CD4-positive, alpha-beta T cell treated with Interleukin-2 at 100 ng/mL for 4 hours (primary cell): ENCODE measurements at places on chromosomes 6 and 20.

- no peak for DNase-seq
Observed at GRCh38 chr6:111201764-111202163, 114.5 kb downstream of the SLC16A10 start.

GRCh38 chr6:158832026-158832425 is 12.9 kb upstream of the EZR start:
- DNase-seq: no peak

- DNase-seq: no peak
Observed at GRCh38 chr6:5044866-5045265, 40.3 kb upstream of the PPP1R3G start.

- DNase-seq: no peak
Observed at GRCh38 chr6:2225422-2226392, 19.7 kb downstream of the GMDS start.

DNA sequence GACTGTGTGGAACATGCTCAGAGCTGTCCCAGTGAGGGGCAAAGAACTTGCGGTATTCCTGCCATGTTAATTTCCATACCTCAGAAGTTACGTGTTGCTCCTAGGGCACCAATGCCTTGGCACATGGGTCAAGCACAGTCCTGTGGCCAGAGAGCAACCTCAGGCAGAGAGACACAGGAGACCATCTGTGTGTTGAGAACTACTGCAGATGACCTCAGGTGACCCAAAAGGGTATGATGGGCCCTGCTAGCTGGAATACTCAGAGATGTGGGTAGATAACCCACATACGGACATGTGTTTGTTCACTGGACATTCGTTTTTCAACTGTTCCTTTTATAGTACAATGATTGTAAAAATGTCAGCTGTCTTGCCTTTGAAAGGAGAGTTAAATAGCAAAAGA is 71.5 kb upstream of the BMP2 start:
- no peak for DNase-seq

DNA sequence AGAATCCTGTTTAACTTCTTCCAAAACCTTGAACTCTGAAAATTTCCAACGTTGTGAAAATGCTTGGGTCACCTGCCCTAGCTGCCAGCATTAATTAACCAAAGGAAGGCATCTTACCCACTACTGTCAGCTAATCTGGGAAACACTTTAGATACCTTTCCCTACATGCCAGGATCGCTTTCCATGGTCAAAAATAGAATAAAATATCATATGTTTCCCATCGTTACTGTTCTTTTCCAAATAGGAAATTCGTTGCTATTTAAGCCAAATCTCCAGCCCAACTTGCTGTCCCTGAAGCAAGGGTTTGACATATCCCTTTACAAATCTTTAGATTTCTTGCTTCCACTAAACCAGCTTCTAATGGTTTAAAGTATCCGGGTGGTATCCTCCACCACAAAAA is 157.5 kb downstream of the AIG1 start:
- no peak for DNase-seq

DNA sequence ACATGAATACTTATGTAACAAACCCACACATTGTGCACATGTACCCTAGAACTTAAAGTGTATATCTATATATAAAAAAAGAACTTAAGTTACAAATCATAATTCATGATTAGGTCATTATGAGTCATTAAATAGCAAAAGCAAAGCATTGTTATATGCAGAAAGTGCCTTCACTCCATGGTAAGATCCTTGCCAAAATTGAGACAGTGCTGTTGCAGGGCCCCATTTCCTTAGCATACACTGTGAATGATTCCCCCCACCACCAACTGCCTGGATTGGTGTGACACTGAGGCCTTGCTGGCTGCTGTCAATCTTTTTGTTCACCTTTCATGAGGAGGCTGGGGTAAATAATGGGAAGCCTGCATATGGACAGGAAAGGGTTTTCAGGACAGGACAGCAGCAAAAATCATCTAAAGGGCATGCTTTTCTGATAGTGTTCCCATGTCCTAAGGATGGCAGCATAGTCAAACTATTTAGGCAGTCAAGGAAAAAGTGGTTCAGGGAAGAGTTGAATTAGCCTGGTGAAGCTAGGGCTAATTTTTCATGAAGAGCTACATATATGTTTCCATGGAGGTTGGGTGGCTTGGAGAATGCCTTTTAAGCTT is 188.2 kb upstream of the ASCC3 start:
- DNase-seq: no peak

GRCh38 chr6:159979136-159979874 is 10.4 kb downstream of the IGF2R start:
- peak; percentile 84 for DNase-seq

DNA sequence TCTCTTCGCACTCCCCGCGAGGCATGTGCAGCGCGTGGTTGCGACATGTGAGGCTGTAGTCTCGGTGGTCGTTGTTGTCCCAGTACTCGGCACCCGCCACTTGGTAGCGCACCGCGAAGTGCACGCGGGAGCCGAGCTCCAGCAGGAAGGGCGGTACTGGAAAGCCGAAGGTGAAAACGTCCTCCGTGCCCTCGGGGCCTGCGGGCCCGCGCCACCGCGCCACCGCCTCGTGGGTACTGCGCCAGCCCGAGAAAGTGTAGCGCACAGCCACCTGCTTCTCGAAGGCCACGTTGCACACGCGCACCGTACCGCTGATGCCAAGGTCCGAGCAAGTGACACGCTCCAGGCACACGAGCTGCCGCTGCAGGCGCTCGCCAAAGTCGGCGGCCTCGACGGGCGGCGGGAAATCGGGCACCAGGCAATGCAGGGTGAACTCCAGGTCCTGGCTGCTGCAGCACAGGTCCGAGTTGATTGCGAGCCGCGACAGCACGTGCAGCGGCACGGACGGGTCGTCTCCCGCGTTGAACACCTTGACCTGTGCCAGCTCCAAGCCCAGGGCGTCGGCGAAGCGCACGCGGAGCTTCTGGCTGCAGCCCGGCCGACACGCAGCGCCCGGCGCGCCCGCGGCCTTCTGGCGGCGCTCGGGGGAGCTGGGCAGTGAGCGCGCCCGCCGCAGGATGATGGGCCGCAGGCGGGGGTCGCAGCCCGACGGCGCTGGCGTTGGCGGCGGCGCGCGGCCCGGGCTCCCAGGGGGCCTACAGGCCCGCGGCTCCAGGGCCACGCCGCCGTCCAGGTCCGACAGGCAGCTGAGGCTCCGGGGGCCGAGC is 840 bp downstream of the PPP1R3D start:
- DNase-seq: no peak

- DNase-seq: no peak
Observed at GRCh38 chr6:14681699-14682487, 564.0 kb upstream of the JARID2 start.
